ENCODE measurements at places on chromosomes 3 and 15. TPM values are rescaled to one million over a fixed set of nuclear protein-coding genes. Genes with fewer than 3 reads are reported as not detected.

SLC9C1 gene
- not detected for total RNA-seq

TICRR gene
- total RNA-seq = not detected

GATM gene
- 1,061 TPM for total RNA-seq

GRCh38 chr3:61940236-61940635, 378.9 kb downstream of the PTPRG start:
- H3K4me1 ChIP-seq = peaks cover 15% of the 10 kb centered on the region
- no peak for DNase-seq
- H3K27ac ChIP-seq = no peak overlapping the region
- H3K4me3 ChIP-seq = no peak overlapping the region

DNA sequence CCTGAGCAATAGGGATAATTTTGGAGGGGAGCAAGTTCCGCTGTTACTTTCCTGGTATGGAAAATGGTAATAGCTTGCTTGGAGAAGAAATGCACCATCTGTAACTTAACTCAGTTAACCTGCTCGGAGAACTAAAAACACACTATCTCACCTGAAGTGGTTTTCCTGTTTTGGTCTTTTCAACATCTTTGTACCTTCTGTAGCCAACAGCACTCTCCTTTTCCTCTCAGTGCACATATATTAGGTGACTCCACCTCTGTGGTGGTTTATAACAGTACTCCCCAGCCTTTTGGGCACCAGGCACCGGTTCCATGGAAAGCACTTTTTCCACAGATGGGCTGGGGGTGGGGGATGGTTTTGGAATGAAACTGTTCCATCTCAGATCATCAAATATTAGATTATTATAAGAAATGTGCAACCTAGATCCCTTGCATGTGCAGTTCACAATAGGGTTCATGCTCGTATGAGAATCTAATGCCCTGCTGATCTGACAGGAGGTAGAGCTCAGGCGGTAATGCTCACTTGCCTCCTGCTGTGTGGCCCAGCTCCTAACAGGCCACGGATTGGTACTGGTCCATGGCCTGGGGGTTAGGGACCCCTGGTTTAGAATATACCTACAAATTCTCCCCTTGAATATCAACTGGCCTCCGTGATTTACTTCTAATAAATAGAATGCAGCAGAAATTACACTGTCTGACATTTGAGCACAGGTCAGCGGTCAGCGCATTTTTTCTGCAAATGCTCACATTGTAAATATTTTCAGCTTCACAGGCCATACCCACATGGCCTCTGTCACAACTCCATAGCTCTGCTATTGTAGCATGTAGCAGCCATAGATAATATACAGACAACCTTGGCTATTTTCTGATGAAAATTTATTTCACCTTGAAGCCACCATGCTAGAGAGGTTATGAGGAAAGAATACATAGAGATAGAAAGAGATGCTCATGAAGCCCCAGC, 83.8 kb upstream of the SUCLG2 start:
- DNase-seq = no peak
- H3K4me1 ChIP-seq = no peaks in the 10 kb centered on the region
- H3K4me3 ChIP-seq = no peak overlapping the region
- H3K27me3 ChIP-seq = no peaks in the 10 kb centered on the region
- H3K36me3 ChIP-seq = no peaks in the 10 kb centered on the region

All from pancreas (tissue), 10 donors.